ENCODE measurements at places on chromosomes 2 and 18.

GRCh38 chr2:13252615-13253014 lies 535.9 kb downstream of the TRIB2 start:
- DNase-seq, result no peak

GRCh38 chr2:16729335-16729734 lies 63.7 kb upstream of the CYRIA start:
- DNase-seq, result no peak

DNA sequence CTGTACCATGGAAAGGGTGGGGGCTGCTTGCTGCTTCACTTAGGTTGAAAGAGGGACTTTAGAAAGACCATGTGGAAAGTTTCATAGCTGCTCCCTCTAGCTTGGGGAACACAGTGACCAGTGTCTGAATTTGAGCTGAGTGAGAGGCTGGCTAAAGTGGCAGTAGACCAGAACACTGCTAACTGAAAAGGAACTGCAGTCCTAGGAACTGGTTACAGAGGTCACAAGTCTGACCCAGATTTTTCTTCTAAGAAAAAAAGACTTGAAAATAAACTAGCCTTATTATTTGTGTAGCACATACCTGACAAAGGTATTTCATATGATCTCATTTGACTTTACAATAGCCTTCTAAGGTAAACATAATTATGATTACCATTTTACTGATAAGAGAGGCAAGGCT lies 153.6 kb downstream of the FSHR start:
- no peak for DNase-seq

DNA sequence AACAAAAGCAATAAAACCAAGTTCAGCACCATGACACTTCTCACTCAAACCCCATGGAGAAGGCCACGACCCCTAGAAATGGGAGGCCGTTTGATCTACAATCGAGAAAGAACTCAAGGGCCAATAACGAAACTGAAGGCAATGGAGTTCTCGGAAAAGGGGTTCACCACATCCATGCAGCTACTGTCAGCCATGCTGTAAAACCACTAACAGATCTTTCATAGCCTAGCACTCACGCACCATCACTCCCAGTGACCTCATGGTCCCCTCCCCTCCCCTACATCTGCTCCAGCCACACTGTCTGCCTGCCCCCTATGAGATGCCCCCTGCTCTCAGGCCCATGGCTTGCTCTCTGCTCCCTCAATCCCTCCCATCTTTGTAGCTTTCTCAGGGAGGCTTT lies 135.3 kb downstream of the TMEM163 start:
- DNase-seq, result no peak

GRCh38 chr2:159515441-159515840 lies 100.9 kb downstream of the BAZ2B start:
- no peak for DNase-seq

DNA sequence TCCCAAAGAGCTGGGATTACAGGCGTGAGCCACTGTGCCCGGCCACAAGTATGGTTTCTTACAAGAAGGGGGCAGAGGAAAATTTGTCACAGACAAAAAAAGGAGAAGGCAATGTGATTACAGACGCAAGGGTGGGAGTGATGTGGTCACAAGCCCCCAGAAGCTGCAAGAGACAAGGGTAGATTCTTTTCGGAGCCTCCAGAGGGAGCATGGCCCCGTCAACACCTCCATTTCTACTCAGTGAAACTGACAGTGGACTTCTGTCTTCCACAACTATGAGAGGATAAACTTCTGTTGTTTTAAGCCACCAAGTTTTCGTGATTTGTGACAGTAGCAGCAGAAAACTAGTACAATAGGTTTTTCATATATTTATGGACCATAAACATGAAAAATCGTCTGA lies 2.1 kb upstream of the TCF7L1 start:
- no peak for DNase-seq

- peak; percentile 35 for DNase-seq
These were observed 31.8 kb downstream of the ARHGAP25 start for GRCh38 chr2:68766376-68766845.

GRCh38 chr2:171297956-171298355 lies 135.8 kb downstream of the METTL8 start:
- no peak for DNase-seq

DNA sequence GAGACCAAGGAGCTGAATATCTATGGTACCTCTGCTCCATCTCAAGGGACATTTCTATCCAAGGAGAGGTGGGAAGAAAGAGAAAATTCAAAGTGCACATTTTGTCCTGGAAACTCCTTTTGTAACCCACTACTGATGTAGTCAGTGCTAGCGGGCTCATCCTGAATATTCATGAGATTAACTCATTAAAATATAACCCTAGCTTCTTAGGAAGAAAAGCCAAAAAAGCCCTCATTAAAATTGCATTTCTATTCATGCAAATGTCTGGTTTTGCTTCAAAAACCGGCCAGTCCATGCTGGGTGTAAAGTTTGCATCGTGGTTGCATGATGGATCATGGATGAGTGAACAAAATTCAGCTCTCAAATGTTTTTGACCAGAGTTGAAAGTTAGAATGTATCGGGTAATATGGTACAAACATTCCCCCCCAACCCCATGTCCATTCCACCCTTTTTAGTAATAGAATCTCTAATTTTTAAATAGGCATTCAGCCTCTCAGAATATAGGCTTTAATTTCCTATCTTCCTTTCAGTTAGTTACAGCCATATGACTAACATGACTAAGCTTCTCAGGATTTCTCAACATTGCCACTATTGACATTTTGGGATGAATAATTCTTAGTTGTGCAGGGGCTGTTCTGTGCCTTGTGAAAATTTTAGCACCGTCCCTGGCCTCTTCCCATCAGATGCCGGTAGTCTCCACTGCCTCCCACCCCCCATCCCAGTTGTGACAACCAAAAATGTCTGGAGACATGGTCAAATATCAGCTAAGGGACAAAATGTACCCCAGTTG lies 104.2 kb upstream of the RND3 start:
- DNase-seq, result no peak

GRCh38 chr2:25161055-25161781 lies 7.2 kb downstream of the POMC start:
- DNase-seq, result peak; percentile 57

DNA sequence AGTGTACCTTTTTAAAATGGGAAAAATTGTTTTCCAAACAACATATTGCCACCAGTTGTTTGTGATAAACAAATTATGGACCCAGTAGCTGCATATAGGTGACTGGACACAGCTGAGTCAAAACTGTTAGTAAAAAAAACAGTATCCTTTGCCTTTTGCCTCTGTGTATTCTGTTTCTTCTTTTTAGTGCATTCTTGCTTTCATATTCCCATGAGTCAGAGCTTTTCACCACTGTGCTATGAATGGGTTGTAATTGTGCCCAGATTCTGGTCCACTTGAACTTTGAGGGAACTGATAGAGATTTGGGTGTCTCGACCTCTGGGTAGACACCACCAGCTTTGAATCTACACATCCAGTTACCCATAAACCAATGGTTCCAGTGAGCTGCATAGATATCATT lies 1441.9 kb upstream of the ZEB2 start:
- no peak for DNase-seq

- DNase-seq, result no peak
These were observed 46.8 kb downstream of the ZC3H15 start for GRCh38 chr2:186532891-186533290.

DNA sequence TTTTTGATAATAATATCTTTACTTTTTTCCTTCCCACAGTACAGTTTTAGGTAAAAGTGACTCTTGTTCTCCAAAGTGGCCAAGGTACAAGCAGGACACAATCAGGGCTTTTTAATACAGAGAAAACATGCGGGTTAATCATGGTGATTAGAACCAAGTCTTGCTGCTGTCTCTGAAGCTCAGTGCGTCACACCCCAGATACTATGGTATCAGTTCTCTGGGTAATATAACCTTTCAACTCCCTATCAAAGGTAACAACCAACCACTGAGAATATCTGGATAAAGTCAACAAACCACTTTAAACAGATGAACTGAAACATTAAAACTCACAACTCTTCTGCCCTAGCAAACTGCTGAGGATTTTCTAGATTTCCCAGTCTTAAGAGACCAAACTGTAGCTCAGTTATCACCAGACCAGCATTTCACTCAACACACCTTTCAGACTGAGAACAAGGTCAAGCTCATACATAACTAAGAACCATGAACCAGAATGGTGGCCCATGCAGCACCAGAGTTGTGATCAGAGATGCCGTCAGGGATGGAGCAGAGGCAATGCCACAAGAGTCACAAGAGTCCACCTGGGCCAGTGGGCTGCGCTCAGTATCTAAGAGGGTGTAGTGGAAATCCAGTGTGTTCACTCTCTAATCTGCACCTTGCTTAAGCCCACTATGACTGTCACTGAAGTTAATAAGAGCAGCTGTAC lies 103.0 kb downstream of the UXS1 start:
- DNase-seq, result no peak

- DNase-seq, result peak; percentile 14
These were observed 45.2 kb downstream of the ST3GAL5 start for GRCh38 chr2:85843543-85843942.

Measured in stimulated activated CD4-positive, alpha-beta T cell treated with anti-CD3 and anti-CD28 coated beads, Interleukin-15, amount 100 ng/mL, for 1 hour (primary cell).